ENCODE measurements at places on chromosomes 4 and X.

GRCh38 chr4:36392024-36392423, 110.6 kb downstream of the DTHD1 start:
- no peak for DNase-seq

- DNase-seq, result no peak
Measured at GRCh38 chr4:76738086-76738931, 159.6 kb downstream of the SOWAHB start.

- no peak for DNase-seq
Measured at GRCh38 chr4:62232814-62233213, 1032.7 kb downstream of the ADGRL3 start.

DNA sequence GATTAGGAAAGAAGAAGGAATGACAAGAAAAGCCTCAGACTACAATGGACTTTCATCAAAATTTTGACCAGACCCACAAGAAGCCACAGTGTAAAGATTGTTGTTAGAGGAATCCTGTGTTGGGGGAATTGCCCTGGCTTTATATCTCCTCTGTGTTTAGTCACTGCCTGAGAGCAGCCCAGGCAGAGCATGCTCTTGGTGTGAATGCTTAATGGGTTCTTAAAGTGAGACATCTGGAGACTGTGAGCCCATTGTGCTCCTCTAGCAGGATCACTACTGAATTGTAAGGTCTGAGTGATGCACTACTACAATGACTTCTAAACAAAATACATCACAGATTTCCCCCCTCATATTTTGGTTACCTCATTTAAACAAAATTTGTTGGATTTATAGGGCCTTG, 1860.5 kb upstream of the ADGRL3 start:
- DNase-seq, result no peak
